ENCODE measurements at places on chromosomes 4 and X. TPM values are rescaled to one million over a fixed set of nuclear protein-coding genes. Genes with fewer than 3 reads are reported as not detected.

BEX3 gene
- total RNA-seq = 595 TPM

TMPRSS11E gene
- total RNA-seq = 15.2 TPM

DNA sequence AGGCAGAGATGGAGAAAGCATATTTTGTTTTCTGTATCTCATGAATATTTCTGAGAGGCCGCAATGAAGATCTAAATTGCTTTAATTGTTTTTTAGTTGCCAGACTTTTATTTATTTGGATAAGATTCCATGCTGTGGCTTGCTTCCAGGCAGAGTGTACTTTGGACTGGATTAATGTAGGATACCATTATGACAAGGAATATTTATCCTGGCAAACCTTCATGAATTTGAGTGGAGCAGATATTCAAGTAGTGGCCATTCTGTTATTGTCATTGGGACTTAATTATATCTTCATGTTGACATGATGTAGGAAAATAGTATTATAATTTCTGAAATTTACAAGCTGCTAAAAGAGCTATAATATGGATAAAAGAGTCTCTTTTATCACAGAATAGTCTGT, 182.9 kb downstream of the C4orf33 start:
- no peaks in the 10 kb centered on the region for H3K36me3 ChIP-seq
- H3K4me1 ChIP-seq = no peaks in the 10 kb centered on the region

DNA sequence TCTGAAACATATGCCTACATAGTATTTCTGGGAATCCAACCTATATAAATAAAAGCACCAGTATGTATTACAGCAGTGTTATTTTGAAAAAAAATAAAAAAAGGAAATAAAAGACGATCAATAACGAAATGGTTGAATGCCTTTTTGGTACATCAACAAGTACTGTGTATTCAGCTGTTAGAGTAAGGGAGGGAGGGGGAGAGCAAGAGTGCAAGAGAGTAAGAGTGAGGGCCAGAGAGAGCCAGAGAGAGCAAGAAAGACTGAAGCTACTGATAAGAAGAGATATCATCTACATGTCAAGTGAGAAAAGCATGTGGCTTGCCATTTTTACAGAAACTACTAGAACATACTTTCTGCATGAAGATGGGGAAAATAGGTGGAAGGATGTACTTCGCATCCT, 1.8 kb downstream of the SPIN4 start:
- H3K4me3 ChIP-seq = peak overlapping the region; percentile 86
- H3K27me3 ChIP-seq = no peaks in the 10 kb centered on the region
- H3K4me1 ChIP-seq = no peaks in the 10 kb centered on the region

Data from endodermal cell (in vitro differentiated cells).